ENCODE measurements at places on chromosomes 6 and 20. TPM values are rescaled to one million over a fixed set of nuclear protein-coding genes. Genes with fewer than 3 reads are reported as not detected.

The GSTA3 gene
- total RNA-seq: 16.7 TPM

DNA sequence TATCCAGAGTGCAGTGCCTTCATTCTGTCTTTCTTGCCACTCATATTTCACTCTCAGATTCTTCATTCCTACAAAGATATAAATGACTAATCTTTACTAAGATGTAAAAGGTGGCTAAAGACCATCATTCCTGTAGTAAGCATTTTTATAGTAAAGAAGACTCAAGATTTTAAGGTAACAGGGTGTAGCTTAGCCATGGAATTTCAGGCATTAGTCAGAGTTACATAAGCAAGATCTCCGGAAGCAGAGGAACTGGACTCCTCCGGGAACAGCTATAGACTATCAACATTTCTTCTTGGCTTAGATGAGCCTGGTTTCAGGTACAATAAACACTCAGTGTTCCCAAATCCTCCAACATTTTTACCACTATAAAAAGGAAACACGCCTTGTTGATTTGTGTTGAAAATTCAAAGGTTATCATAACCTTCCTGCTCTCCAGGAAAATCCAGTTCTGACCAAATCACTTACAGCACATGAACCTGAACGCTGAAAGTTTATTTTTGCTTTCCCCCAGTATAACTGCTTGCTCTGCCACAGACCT lies 23.7 kb downstream of the SERPINB1 start:
- DNase-seq: no peak

- DNase-seq: no peak
Measured at GRCh38 chr6:30915591-30915946, 1.5 kb downstream of the VARS2 start.

DNA sequence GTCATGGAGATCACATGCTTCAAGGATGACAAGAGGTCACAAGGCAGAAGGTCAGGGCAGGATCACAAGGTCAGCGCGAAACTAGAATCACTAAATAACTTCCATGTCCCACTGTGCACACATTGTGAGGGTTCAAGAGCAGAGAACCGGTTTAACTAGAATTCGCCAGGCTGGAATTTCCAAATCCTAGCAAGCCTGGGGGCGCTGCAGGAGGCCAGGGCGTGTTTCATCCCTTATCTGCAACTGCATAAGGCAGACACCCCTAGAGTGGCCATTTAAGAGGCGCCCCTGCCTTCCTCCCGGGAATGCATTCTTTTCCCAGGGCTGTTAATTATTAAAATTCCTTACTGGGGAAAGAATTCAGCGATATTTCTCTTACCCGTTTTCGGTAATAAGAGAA lies 40.2 kb upstream of the SLC22A1 start:
- no peak for DNase-seq

- peak; percentile 62 for DNase-seq
Measured at GRCh38 chr20:61118429-61119224, 133.4 kb upstream of the CDH4 start.

Measured in lower leg skin (tissue), 4 donors.